Myometrial cell (primary cell): ENCODE measurements at places on chromosomes 6 and 20. TPM values are rescaled to one million over a fixed set of nuclear protein-coding genes. Genes with fewer than 3 reads are reported as not detected.

TREML2 gene
- total RNA-seq: not detected in 2 replicates

PRL gene
- not detected in 2 replicates for total RNA-seq

ADGB gene
- not detected in 2 replicates for total RNA-seq

PSMB8 gene
- total RNA-seq: 77.6 and 79.8 TPM in 2 replicates

DLL1 gene
- total RNA-seq: under 0.01 TPM in 1 of 2 replicates, not detected in the other

SOX18 gene
- total RNA-seq: 0.29 TPM in 1 of 2 replicates, not detected in the other

SEMG1 gene
- not detected in 2 replicates for total RNA-seq
